Sigmoid colon (tissue), 7 donors: ENCODE measurements at places on chromosomes 7 and 10. TPM values are rescaled to one million over a fixed set of nuclear protein-coding genes. Genes with fewer than 3 reads are reported as not detected.

DNA sequence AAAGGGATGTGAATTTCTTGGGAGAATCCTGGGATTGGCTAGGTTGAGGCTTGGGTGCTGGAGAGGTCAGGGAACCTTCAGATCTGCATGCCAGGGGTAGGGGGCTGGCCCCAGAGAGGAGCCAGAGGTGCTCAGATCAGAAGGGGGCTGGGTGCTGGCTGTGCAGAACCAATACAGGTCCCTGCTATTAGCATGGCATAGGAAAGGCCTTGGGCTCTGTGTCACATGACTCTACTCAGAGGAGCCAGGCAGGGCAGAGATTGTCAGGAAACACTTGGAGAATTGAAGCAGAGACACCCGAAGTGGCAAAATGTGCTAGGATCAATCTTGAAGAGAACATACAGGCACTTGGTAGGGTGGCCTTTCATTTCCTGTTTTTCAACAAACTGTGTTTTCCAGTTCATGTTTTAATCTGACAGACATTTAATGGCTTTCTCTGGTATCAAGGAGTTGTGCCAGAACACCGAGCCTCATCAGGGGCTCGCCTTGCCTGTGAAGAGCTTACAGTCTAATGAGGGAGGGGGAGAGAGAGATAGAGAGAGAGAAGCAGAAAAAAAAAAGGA is 498.9 kb downstream of the RPS24 start:
- no peak for DNase-seq
- H3K27me3 ChIP-seq: no peaks in the 10 kb centered on the region
- H3K4me1 ChIP-seq: peaks cover 15% of the 10 kb centered on the region
- no peak overlapping the region for H3K27ac ChIP-seq
- H3K36me3 ChIP-seq: no peaks in the 10 kb centered on the region
- no peak overlapping the region for H3K4me3 ChIP-seq

GRCh38 chr7:39644170-39644569 is 20.8 kb downstream of the RALA start:
- no peaks in the 10 kb centered on the region for H3K27me3 ChIP-seq
- no peak overlapping the region for H3K4me3 ChIP-seq
- no peaks in the 10 kb centered on the region for H3K4me1 ChIP-seq
- DNase-seq: no peak
- no peaks in the 10 kb centered on the region for H3K36me3 ChIP-seq

The CYP2W1 gene
- not detected for total RNA-seq

The LIPN gene
- 1.4 TPM for total RNA-seq

DNA sequence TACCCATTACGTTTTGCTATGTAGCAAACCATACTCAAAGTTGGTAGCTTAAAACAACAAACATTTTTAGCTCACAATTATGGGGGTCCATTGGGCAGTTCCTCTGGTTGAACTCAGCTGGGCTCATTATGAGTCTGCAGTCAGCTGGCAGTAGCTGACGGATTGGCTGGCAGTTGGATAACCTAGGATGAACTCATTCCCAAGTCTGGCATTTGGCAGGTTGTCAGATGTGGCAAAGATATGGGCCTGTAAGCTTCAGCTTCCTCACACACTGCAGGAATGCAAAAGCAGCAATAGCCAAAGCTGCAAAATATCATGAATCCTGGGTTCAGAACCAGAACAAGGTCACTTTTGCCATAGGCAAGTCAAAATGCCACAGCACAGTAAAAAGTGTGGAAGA is 412.2 kb upstream of the SORCS1 start:
- H3K27ac ChIP-seq: no peak overlapping the region
- H3K27me3 ChIP-seq: no peaks in the 10 kb centered on the region
- H3K4me1 ChIP-seq: no peaks in the 10 kb centered on the region
- no peak overlapping the region for H3K4me3 ChIP-seq
- no peaks in the 10 kb centered on the region for H3K36me3 ChIP-seq
